Activated CD4-positive, alpha-beta T cell treated with anti-CD3 and anti-CD28 coated beads for 4 hours (primary cell): ENCODE measurements at places on chromosomes 13 and 19.

- no peak for DNase-seq
Observed at GRCh38 chr19:12922959-12923358, 3.9 kb upstream of the SYCE2 start.

GRCh38 chr13:49859560-49859959, 67.1 kb upstream of the KPNA3 start:
- DNase-seq: no peak

- no peak for DNase-seq
Observed at GRCh38 chr13:100460266-100460665, 128.3 kb downstream of the GGACT start.

DNA sequence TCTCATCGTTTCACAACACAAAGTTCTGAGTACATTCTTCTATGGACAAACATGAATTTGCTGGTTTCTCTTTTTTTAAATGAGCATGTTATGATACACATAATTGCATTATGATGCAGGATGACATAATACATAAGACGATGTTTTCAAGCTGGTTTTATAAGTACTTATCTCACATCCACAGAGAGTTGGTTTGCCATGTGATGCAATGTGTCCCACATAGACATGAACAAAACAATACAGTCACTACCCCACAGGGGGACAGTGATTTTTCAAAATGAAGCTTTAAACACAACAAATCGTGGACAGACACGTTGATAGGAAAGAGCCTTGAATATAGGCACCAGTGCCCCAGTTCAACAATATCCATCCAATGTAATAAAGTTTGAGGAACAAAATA, 447.1 kb downstream of the KLF12 start:
- no peak for DNase-seq

- DNase-seq: no peak
Observed at GRCh38 chr19:19687090-19687489, 18.5 kb downstream of the ZNF101 start.

DNA sequence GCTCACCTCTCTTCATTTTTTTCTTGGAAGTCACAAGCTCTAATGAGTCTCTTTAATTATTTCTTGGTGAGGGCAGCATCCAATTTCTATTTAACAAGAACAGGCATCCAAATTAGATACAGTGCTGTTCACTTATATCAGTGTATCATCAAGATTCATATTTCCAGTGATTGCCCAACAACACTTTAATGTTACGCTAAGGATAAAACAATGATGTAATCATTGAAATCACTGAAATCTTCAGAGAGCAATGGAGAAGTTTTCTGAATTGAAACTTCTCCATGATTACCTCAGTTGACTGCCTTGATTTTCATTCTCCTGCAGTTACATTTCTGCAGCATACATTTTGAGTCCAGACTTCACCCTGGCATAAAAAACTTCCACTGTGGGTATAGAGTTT, 17.1 kb upstream of the LRCH1 start:
- no peak for DNase-seq

- no peak for DNase-seq
Observed at GRCh38 chr13:40456979-40457553, 209.4 kb downstream of the FOXO1 start.

DNA sequence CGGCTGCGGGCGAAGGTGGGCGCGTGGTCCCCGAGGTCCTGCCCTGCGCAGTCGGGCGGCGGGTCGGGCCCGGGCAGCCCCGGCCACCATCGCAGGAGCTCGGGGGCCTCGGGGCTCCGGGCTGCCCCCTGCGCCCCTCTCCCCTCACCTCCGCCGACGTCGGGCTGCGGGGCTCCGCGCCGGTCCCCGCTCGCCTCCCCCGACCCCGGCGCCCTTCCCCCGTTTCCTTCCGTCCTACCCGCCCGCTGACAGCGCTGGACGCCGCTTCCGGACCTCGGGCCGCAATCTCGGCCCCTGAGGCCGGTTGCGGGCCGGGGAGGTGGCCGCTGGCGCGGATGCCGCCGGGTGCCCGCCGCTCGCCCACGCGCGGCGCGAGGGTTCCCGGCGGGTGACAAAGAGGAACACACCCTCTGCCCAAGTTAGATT, 720 bp downstream of the FARP1 start:
- no peak for DNase-seq

DNA sequence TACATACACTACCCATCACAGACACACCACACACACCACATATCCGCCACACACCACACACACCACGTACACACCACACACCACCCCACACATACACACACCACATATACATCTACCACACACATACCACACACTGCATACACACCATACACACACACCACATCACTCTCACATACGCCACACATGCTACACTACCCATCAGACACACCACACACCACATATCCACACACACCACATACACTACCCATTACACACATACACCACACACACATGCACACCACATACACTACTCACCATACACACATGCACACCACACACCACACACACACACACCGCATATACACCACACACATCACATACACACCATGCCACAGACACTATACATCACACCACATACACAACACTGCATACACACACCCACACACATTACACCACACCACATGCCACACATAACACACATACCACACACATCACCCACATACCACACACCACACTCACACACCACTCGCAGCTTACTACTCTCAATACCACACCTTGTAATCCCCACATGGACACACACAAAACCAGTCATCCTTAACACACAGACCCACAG, 9.5 kb downstream of the ERFL start:
- no peak for DNase-seq

- DNase-seq: no peak
Observed at GRCh38 chr13:92830821-92831220, 395.8 kb upstream of the GPC6 start.

- no peak for DNase-seq
Observed at GRCh38 chr13:45299194-45299593, 41.8 kb downstream of the TPT1 start.

DNA sequence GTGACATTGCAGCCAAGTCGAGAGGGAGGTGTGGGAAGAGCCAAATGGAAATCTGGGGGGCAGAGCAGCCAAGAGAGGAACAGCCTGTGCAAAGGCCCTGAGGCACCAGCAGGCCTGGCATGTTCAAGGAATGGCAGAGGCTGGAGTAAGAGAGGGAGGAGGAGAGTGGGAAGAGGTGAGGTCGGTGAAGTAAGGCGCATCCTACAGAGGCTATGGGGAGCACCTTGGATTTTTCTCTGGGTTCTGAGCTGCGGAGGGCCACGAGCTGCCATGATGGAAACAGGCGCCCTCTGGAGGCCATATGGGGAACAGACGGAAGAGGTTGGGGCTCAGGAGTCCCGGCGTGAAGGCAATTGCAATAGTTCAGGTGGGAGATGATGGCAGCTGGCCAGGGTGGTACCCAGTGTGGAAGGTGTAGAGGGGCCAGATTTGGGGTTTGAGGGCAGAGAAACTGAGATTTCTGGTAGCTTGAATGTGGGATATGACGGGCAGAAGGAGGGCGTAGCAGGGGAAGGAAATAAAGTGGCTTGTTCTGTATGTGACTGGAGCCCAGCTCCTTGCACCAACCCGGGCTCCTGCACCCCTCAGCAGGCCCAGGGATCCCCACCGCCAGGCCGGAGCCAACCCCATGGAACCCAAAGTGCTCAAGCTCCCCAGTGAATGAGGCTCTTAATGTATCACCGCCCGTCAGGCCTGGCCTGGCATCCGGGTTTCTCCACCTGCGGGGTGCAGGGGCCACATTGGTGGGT, 20.5 kb upstream of the STRN4 start:
- peak; percentile 51 for DNase-seq

GRCh38 chr19:2275588-2276428, 6.2 kb downstream of the PEAK3 start:
- DNase-seq: no peak

GRCh38 chr19:46656541-46656940, 4.4 kb downstream of the DACT3 start:
- DNase-seq: no peak

DNA sequence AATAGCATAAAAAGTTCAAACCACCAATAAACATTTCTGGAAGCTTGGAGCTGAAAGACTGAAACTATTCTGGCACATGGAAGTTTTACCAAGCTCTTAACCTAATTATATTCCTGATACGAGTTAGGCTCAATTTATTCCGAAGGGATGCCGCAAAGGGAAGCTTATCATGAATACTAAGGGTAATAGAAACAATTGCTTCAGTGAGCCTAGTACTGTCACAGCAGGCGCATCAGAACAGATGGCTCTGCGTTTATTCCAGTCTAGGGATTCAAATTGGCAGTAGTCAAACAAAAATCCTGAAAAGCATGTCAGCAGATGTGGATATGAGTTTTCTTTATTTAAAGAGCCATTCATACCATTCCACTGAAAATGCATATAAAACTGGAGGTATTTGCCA, 779.5 kb downstream of the GPC5 start:
- DNase-seq: no peak

- no peak for DNase-seq
Observed at GRCh38 chr19:38699027-38699346, 45.3 kb downstream of the CAPN12 start.

GRCh38 chr13:30972888-30973377, 40.5 kb downstream of the TEX26 start:
- no peak for DNase-seq

GRCh38 chr19:45217193-45217956, 27.8 kb downstream of the EXOC3L2 start:
- DNase-seq: no peak

DNA sequence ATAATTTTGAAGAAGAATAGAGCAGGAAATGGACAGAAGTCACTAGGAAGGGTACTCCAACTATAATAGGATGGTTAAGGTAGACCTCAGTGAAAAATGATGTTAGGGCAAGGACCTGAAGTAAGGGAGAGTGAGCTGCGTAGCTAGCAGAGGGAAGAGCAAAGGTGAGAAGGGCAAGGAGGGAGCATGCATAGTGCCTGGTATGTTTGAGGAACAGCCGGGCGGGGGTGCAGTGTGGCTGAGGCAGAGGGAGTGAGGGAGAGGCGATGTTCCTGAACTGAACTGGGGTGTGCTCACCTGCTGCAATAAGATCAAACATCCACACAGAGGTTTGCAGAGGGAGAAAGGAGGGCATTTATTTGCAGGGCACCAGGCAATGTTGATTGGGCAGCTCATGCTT, 110.4 kb downstream of the DNAJC15 start:
- DNase-seq: no peak

DNA sequence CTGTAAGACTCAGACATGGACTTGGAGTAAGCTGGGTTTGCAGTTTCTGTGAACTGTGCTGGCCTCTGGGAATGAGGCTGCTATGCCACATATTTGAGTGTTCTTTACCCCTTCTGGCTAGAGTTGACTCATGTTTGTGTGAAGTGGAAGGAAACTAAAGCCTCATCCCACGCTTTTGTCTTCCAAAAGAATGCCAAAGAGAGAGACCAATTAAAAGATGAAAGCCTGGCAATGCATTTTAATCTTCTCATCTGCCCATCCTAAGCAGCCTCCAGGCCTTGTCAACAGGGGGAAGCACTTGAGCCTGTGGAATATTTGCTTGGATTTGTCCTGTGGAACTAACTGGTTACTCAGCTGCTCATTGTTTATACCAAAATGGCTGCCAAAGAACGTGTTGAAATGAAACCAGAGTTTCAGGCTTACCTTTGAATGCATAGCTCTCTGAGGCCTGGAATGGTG, 49.1 kb downstream of the LMO7 start:
- DNase-seq: no peak

DNA sequence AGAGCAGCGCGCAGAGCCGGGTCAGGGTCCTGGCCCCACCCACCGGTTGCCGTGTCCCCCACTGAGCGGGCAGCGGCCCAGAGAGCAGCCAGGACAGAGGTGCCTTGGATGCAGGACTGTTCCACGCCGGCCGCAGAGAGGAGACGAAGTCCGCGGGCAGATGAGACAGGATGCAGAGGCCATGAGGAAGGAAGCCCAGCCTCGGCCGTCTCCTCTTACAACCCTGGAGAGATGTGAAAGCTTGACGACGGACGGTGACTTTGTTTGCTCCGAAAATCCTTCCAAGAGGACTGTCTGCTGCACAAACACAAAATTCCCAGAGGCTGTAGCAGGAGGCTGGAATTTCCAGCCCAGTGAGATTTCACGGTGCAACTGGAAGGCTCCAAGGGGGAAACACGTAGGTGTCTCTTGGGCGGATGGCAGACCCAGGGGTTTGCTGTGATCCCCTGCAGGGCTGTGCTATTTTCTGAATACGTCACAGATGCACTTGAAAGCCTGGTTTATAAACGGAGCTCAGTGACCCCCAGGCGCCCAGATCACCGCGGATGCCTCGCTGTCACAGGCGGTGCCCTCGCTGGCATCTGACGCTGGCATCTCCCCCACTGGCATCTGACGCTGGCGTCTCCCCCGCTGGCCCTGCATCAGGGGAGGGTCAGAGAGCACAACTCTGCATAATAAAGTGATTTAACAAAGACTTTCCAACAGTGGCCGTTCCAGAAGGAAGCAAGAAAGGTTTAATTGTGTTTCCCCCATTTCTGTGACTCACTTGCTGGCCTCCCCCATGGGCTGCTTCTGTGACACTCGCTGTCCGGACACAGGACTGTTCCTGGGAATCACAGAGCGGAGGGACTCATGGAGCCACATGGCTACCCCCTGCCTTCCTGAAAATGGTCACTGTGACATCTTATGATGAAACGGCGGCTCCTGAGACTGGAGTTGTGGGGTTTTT, 62.0 kb upstream of the C13orf46 start:
- DNase-seq: no peak

DNA sequence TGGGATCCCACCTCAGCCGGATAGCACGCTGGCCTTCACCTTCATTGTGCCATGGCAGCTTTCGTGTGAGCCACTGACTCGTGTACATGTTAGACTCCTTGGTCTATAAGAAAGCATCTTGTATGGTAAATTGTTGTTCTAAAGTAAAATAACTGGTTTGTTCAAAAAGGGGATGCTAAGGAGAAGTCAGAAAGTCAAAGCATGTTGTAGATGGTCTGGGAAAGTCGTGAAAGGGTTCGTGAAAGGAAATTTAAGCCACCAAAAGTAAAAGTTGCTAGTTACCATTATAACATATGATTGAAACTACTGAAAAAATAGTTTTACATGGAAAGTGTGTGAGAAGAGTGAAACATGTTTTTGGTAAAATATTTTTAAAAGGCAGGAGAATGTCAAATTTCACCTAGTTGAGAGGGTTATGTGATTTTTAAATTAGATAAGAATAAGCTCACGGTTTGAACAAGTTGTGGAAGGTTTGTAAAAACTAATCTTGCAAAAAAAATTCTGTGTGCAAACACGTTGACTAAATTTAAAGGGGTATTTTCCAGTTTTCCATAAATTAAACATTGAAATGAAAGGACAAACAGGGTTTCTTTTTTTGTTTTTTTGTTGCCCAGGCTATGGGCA, 23.4 kb downstream of the DPRX start:
- no peak for DNase-seq

- no peak for DNase-seq
Observed at GRCh38 chr13:84821261-84821660, 939.0 kb upstream of the SLITRK1 start.

- no peak for DNase-seq
Observed at GRCh38 chr19:50500060-50500752, 10.8 kb downstream of the JOSD2 start.

GRCh38 chr13:50842251-50842989, 1.1 kb downstream of the DLEU7 start:
- no peak for DNase-seq

DNA sequence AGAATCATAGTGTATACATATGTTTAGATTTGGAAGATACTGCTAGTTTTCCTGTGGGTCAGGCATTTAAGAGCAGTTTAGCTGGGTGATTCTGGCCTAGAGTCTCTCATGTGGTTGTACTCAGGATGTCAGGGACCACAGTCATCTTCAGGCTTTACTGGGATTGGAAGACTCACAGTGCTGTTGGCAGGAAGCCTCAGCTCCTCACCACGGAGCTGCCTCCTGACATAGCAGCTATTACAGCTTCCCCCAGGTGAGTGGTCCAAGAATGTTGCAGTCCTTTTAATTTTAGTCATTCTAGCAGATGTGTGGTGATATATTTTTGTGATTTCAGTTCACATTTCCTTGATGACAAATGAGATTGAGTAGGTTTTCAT, 16.9 kb upstream of the GPR18 start:
- no peak for DNase-seq
